SHP77 (cell line): ENCODE measurements at places on chromosomes 6 and 20.

- DNase-seq = no peak
Measured at GRCh38 chr6:16850681-16851026, 89.4 kb upstream of the ATXN1 start.

- no peak for DNase-seq
Measured at GRCh38 chr6:73088138-73088813, 137.0 kb downstream of the KHDC1L start.

- no peak for DNase-seq
Measured at GRCh38 chr6:159887146-159887545, 3.6 kb upstream of the MAS1 start.

DNA sequence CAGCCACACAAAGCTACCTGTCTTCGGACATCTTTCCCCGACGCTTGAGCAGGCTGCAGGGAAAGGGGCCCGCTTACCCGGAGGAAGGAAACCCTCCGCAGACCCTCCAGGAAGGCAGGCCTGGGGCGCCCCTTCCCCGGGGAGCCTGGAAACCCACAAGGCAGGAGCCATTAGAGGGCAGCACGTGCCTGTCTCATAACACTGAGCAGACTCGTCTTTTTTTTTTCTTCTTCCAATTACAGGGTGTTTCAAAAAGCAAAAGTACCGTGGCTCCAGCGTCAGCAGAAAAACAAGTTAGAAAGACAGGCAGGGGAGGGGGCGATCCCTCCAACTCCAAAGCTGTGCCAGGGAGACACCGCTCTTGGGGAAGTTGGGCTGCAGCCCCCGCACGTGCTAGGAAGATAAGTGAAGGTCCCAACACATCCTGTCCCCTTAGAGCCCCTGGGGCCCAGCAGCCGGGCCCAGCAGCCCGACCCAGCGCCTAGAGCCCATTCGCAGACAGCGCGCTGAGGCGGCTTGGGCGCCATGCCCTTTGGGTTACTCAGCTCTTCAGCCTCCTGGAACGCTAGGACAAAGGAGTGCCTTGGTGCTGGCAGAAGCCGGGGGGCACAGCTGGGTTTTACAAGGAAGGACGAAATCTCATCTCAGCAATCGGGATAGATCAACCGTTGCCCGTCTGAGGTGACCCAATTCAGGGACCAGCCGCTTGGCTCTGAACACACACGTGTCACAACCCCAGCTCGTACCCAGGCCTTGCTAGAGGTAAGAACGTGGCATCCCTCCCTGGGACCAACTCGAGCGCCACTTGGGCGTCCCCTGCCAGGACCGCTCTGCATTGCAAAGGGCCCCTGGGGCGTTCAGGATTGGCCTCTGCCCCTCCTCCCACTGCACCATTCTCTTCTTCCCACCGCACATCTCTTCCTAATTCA lies 136.3 kb downstream of the LY86 start:
- peak; percentile 37 for DNase-seq

GRCh38 chr6:87075168-87075567 lies 19.7 kb downstream of the CGA start:
- no peak for DNase-seq
